Stimulated activated CD4-positive, alpha-beta T cell treated with anti-CD3 and anti-CD28 coated beads, Interleukin-2, amount 100 ng/mL, for 24 hours (primary cell): ENCODE measurements at places on chromosomes 3 and 15.
A peak's percentile ranks its signal among the peaks of the same experiment; 100 is the strongest.

DNA sequence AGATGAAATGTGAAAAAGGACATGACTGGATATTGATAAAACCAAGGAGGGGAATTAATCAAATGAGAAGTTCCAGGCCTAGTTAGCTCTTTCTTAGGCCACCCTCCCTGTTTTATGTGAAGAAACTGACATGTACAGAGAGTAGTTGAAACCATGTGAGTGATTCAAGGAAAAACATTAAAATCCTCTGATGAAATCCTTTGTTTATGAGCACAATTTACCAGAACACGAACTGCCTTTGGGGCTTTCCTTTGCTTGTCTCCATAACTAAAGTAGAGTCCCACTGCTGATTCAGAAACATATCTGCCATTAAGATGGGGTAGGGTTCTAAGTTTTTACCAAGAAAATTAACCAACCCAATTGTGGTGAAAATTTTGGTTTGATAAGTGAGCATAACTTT lies 558.3 kb downstream of the NR2F2 start:
- no peak for DNase-seq

- DNase-seq: no peak
These were observed 54.5 kb upstream of the C3orf80 start for GRCh38 chr3:160170409-160171370.

GRCh38 chr3:99199021-99199420 lies 297.5 kb upstream of the DCBLD2 start:
- DNase-seq: no peak

DNA sequence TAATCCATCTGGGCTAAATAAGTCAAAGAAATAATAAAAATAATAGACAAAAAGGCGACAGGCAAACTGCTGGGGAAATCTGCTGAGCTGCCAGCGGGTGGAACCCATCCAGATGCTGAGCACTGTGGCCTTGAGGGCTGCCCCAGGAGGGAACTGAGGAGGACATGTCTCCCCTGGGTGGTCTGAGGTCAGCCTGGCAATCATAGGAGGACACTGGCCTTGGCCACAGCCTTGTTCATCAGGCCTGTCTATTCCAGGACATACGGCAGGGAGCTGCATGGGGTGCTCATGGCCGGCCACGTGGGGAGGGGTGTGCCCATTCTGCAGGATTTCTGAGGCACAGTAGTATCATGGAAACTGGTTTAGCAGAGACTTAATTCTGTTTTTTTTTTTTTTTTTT lies 21.5 kb upstream of the SNRPA1 start:
- no peak for DNase-seq

DNA sequence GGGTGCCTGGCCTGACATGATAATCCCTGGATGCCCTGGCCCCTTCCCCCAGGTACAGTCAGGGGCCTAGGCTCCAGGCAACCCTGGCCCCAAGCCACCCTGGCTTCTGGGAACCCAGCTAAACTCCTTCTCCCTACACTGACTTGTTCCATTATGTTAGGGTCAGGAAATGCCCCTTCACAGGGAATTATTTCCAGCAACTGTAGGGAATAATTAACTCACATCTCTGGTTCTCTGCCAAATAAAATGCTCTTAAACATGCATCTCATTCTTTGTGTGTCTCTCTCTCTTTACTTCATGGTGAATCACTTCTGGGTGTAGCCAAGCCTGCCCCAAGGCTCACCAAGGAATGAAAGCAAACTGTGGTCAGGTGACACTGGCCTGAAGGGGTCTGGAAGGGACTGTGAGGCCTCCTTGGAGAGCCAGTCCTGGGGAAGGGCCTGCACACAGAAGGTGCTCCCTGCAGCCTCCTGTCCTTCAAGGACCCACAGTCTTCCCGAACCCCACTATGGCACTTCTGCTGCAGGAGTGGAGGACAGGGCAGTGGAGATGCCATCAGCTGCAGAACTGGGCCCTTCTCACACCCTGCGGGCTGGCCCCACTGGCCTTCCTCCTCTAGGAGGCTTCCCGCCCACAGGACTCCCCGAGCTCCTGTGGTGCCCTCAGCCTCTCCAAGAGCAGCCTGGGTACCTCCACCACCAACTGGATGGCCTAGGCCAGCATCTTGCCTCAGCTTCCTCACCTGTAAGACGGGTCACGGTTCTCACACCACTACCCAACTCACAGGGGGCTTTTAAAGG lies 17.6 kb downstream of the TKT start:
- DNase-seq: no peak

- DNase-seq: no peak
These were observed 26.7 kb downstream of the HCN4 start for GRCh38 chr15:73341886-73342600.

DNA sequence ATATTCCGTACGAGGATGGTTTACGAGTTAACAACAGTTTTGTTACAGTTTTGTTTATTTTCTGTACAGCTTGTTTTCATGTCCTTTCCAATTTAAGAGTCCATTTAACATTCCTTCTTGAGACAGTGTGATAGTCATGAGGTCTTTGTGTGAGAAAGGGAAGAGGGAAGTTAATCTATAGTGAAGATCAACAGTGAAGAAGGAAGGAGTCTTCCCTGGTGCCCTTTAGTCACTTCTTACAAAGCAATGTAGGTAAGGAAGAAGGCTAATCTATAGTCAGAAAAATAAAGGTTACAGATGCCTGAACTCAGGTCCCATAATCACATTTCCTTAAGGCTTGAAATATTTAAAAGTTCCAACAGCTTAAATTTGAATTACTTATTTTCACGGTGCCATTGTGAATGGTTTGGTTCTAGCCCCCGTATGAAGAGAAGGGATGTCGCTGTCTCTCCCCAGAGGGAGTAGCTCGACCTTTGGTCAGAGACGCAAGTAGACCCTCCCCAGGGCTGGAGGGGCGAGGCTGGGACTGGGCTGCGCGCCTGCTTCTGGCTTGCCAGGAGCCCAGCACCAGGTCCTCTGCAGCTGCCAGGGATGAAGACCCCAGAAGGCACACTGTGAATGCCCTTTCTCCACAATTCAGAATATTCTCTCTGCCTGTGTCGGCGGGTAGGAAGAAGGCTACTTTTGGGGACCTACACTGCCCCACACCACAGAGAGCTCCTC lies 34.9 kb downstream of the EDEM1 start:
- DNase-seq: no peak

DNA sequence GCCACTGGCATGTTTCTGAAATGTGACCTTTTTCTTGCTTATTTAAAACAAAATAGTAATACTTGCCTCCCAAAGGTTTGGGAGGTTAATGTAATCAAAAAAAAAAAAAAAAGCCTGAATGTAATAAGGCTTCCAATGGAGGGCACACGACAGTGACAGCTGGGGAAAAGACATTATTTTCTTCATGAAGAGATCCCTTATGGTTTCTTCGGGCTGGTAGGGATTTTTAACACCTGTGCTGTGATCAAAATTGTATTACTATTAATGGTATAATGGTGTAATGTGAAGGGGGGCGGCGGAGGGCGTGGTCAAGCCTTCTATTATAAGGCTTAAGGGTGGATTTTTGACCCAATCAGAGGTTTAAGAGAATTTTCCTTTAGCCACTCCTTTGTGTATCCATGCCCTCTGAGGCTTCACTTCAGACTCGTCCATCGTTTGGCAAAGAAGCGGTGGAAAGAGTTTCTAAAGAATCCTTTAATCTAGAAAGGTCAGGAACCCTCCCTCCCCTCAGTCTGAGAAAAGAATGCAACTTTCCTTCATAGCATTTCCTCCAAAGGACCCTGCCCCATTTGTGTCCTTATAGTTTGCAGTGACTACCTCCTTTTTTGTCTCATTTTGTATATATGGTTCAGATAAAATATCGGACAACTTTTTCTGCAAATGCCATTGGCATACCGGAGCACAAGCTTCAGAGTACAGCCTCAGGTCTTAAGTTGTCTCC lies 89.5 kb upstream of the CHD2 start:
- DNase-seq: peak; percentile 55

DNA sequence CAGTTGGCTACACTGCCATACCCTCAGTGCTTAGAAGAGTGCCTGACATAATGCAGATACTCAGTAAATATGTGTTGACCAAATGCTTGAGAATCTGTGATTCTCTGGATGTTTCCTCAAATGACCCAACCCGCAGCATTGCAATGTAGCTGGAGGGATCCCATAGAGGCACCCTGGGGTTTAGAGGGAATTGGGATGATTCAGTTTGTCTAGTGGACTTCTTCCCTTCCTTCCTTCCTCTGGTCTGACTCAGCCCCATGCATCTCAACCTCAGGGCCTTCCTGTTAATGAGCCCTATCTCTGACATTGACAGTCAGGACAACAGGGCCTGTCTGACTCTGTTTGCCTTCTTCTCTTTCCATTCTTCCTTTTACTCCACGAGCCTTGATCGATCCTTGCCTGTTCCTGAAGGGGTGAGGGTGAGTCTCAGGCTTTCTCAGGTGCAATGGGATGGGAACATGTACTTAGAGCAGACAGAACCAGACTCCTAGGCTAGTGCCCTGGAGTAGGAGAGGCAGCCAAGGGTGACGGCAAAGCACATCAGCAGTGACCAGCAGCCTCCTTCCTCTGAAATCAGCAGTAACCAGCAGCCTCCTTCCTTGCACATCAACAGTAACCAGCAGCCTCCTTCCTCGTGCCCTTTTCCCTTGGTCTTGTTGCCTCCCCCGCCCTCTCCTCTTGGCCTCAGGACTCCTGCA lies 78.2 kb downstream of the DGKG start:
- DNase-seq: no peak

DNA sequence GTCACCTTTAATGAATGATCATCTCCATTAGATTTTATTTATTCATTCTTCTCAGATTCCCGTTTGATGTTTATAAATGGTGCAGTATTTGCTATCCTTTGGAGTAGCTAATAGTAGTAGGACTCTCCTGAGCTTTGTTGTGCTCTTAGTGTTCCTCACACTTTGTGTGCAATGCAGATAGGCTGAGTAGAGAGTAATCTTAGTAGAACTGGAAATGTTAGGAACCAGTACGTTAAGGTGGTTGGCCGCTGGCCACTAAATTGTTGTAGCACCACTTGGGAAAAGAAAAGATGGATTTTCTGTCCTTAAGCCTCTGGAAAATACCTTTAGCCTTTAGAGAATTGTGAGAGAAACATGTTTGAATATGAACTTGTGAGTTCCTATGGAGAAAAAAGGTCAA lies 19.9 kb upstream of the EBLN2 start:
- no peak for DNase-seq

DNA sequence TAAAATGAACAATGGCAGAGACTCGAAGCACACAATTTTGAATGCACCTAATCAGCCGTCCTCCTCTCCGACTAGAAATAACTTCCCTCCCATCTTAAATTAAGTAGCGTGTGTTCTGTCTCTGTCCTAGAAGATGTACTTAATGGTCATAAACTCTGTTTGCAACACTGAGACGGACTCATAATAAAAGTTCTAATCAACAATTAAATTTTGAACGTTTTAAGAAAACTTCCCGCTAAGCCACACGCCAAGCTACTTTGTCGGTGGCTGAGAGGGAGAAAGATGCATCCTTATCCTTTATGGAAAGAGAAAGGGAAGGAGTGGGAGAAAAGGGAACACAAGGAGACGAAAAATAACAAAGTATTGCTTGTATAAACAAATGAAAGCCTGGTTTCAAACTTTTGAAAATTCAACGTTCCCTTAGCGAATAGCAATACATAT lies 989 bp downstream of the GNB4 start:
- no peak for DNase-seq

- no peak for DNase-seq
These were observed 410.3 kb upstream of the TBL1XR1 start for GRCh38 chr3:177607589-177607988.

- DNase-seq: no peak
These were observed 119.3 kb upstream of the BFSP2 start for GRCh38 chr3:133280586-133280985.
